ENCODE measurements at places on chromosomes 1 and 21.

DNA sequence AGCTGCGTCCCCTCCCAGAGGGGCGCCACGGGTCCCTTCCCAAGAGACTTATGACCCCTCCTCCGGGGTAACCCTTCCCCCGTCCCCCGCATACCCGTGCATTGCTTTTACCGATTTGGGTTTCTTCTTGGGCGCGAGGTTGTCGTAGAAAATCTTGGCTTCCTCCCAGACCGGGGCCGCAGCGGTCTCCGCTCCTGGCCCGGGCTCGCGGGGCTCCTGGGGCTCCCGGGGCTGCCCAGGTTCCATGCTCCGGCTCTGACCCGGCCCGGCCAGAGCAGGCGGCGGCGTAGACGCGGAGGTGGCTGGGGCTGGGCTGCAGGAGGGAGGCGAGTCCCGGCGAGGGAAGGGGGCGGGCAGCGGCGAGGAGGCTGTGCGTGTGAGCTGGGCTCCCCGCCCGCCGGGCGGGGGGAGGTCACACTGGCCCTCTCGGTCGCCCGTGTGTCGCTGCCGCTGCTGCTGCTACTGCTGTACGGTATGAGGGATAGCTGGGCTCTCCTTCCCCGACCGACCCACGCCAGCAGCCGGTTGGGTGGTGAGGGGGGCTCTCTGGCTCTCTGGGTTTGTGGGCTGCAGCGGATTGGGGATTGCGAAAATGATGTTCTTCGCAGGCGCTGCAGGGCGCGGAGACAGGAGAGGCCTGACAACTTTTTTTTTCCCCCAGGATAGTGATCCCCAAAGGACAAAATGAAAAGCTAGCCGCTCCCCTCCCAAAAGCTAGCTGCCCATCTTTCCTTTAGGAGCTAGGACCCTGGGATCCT is at the start of gene NT5C1A:
NT5C1A (minus strand) TSS at position 315 of the 758 bp plus-strand sequence; CDS start at position 246, 69 bp downstream.
- peak; percentile 89 for DNase-seq

- no peak for DNase-seq
These were observed 84.0 kb downstream of the MAN1C1 start for GRCh38 chr1:25700626-25701025.

- DNase-seq, result no peak
These were observed 596.4 kb upstream of the ZRANB2 start for GRCh38 chr1:71676979-71677925.

- no peak for DNase-seq
These were observed 26.4 kb upstream of the LRIG2 start for GRCh38 chr1:113046569-113046968.

DNA sequence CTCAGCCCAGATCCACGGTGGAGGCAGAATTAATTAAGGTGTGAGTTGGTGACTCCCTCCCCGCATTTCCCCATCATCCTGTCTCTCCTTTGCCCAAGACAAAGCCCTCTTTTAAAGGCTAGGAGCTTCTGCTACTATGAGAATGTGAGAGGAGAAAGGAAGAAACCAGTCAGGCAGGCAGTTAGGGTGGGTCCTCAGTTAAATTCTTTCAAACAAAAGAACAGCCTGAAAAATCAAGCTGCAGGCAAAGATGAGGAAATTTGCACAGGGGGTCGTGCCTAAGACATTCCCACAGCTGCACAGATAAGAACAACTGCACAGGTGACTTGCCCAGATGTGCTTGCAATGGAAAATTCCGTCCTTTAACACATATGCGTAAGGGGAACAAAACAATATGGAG is 47.6 kb downstream of the SERTAD4 start:
- no peak for DNase-seq

- DNase-seq, result no peak
These were observed 657.5 kb downstream of the PTPRU start for GRCh38 chr1:29893806-29894205.
